HT-29 (cell line): ENCODE measurements at places on chromosomes 2 and 18. TPM values are rescaled to one million over a fixed set of nuclear protein-coding genes. Genes with fewer than 3 reads are reported as not detected.

Gene ZSCAN30
- 2.2 and 3.3 TPM in 2 replicates for total RNA-seq

Gene EHD3
- total RNA-seq = not detected in 2 replicates

Gene FAM228B
- 0.76 and 4.5 TPM in 2 replicates for total RNA-seq

Gene GLS
- total RNA-seq = 25.2 and 27.7 TPM in 2 replicates

Gene SLC5A7
- total RNA-seq = not detected in 2 replicates

Gene PJVK
- 0.23 and 0.26 TPM in 2 replicates for total RNA-seq

Gene KLHL41
- total RNA-seq = not detected in 2 replicates

Gene TRABD2A
- 2.3 and 3.1 TPM in 2 replicates for total RNA-seq

Gene DYNC1I2
- total RNA-seq = 27.0 and 32.4 TPM in 2 replicates

Gene TMEM182
- total RNA-seq = 2.6 and 6.5 TPM in 2 replicates
